Activated gamma-delta T cell (primary cell): ENCODE measurements at places on chromosomes 7 and 10.

- DNase-seq = no peak
Observed at GRCh38 chr10:131832056-131832685, 68.6 kb upstream of the PPP2R2D start.

DNA sequence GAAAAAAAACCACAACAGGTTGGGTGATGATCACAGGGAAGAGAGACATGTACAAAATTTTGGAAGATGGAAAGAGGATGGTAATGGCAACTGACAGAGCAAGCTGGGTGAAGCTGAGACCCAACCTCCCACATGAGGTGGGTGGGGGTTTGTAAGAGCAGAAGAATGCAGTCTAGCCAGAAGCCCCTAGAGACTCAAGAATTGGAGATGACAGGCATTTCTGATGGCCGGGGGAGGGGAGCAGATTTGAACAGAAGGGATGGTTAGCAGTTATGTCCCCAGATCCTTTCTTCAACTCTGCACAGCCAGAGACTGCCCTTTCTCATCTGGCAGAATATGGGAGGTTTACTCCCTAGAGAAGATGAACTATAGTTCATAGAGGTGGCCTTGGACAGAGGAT, 208.0 kb downstream of the GALNT17 start:
- DNase-seq = no peak

GRCh38 chr7:134834689-134835462, 55.4 kb downstream of the CALD1 start:
- no peak for DNase-seq

DNA sequence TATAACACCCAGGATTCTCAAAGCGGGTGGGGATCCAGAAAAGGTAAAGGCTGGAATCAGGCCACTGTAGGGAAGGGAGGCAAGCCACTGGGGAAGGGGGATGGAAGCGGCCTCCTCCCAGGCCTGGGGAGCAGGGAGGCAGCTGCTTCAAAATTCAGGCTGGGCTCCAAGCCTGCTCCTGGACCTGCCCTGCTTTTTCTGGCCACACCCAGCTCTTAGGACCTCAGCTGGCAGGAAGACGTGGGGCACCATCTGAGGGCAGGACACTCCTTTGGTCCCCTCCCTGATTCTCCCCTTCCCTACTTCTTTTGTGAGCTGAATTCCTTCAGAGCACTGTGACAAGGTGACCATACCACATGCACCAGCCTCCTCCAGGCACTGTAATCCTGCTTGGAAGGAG, 4.6 kb upstream of the LBX1 start:
- no peak for DNase-seq

DNA sequence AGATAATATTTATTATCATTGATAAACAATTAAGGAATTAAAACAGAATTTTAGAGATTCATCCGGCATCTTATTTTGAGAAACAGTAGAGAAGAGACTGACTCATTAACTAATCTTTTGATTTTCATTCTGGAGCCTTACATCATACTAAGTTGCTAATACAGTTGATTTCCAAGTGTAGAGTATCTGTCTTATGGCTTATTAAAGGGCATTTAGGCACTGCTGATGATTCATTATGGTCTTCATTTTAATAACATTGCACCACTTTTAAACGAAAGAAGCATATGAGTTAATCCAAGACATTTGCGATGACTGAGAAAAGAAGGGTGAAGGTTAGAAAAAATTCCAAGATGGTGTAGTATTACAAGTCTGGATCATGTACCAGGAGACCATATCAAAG, 186.0 kb upstream of the CACNA2D1 start:
- DNase-seq = no peak

GRCh38 chr10:46556515-46557318, at the start of gene GPRIN2:
Gene GPRIN2, minus strand, starts transcription at chr10:46556658. Its CDS starts 5,922 bp downstream, at chr10:46550736.
- DNase-seq = no peak

- DNase-seq = no peak
Observed at GRCh38 chr10:6140965-6141295, 52.1 kb downstream of the RBM17 start.

DNA sequence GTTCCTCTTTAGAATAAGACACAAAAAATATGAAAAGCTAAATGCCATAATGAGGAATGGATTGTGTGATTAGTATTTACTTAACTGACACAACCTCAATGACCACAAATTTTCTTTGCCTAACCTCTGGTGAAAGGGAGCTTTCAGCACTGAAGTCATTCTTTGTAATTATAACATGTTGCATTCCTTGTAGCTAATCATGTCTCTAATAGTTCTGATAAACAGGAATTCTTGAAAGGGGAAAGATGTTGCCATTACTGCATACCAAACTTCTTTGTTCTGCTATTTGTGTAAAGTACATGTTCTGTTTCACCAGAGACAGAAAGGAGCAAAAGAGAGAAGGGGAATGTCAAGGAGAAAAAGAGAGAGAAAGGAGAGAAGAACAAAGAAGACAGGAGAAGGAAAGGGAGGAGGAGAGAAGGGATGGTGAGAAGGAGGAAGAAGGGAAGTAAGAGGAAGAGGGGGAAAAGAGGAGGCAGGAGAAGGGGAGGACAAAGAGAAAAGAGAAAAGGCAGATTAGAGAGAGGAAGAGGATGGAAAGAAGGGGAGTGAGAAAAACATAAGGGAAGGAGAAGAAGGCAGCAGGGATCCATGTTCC, 120.9 kb downstream of the SEMA3D start:
- DNase-seq = no peak

DNA sequence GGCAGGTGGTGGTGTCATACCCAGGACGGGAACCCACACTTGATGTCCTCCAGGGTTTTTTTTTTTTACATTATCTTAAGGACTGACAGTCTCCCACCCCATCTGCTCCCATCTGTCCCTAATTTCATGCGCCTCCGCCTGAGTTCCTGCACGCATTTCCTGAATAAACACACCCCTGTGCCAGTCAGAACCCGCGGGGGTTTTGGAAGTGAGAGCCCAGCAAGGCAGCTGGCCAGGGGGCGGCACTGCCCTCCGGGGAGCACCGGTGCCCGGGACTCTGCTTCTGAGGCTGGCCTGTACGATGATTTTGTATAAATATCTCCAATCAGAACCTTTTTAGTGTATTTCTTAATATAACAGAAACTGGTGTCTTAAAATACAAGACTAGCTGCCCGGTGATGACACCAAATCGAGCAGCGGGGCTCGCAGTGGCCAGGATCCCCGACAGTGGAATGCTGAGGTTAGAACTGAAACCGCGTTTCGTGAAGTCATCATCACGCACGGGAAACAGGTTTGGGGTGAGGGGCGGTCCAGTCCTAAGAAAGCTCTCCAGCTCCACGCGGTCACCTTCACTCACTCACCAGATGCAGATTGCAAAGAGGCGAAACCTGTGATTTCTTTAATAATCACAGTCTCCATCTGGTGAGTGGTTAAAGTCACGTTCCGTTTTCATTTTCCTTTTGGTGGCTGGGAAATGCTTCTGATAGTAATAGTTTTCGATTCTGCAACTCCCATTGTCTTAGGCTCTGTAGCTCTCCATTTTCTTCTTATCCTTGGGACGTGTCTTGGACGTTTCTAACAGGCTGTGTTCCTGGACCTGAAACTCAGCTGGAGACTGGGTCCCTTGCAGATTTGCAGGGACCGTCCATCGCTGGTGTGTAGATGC, 19.7 kb downstream of the BNIP3 start:
- no peak for DNase-seq
